ENCODE measurements at places on chromosomes 13 and 19.

DNA sequence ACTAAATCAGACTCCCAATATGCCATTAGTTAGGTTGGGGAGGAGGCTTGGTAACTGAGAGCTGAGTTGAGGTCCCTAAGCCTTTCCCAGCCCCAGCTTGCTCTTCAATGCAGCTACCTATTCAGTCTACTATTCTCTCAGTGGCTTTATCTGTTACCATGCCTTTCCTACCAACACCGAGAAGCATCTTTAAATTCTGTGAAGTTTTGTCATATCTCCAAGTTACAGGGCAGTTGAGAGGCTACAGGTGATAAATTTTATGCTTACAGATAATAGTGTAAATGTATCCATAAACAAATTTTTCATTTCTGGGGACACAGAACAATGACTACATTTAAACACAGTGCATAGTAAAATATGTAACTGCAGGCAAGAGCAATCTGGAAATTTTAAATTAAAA, 110.6 kb downstream of the ELF1 start:
- no peak for DNase-seq

DNA sequence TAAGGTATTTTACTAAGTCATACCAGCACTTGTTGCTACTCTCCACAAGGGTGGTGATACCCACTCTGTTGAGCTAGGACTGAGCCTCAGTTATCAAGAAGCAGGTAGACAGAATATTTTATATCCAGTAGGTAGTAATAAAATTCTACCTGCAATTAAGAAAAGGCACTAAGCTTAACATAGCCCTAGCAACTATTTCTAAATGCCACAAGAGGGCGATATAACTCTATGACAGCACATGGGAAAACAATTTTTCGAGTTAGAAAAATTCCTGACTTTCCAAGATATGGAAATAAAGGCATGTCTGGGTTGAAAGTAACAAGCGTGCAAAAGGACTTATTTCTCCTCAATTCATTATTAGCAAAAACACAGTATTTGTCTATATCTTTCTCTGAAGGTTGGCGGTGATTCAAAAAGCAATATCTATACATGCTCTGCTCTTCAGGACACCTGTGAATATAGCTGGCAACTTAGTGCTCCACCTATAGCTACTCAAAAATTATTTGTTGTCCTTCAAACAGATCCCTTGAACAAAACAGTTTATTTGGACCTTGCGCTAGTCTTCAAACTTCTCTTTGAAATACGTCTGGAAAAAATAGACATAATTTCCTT, 14.7 kb downstream of the CCDC169 start:
- no peak for DNase-seq

- DNase-seq, result no peak
Observed at GRCh38 chr19:14683439-14683838, 6.4 kb upstream of the ZNF333 start.

DNA sequence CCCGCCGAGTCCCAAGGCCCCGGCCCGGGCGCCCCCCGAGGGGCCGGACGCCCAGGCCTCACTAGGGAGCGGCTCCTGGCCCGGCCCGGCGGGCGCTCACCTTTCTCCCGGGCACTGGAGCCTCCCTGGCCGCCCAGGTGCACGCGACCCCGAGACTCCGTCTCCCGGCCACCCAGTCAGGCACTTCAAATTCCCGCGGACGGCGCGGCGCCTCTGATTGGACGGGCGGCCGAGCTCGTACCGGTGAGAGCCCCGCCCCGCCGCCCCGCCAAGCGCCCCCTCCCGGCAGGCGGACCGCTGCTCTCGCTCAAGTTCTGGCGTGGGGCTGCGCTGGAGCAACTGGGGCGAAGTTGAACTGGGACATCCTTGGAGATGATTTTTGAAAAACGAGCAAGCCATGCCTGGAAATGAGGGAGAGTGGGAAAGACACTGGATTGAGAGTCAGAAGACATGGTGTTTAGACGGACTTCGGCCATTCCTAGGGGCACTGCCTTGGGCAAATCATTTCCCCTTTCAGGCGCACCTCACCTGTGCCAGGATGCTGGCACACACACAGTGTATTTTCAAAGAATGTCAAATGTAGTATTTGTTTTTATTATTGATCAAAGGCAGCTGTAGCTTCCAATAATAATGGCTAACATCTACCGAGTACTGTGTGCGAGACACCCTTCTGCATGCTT, 485.3 kb downstream of the UQCRFS1 start:
- peak; percentile 27 for DNase-seq

GRCh38 chr19:5107432-5108122, 138.7 kb downstream of the KDM4B start:
- DNase-seq, result no peak

DNA sequence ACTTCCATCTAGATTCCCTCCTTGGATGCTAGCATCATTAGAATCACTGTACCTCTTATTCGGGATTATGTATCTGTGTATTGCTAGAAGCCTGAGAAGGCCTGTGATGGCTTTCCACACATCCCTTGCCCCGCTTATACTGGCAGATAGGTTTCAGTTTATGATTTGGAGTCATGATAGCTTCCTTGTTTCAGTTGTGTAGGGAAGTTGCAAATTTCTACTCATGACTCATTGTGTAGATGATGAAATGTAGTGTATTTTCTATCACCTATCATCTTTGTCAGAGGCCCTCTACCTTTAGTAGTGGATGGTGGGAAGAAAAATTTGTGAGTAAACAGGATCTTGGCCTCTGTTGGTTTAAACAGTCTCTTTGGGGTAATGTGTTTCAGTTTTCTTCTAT, 165.2 kb downstream of the GGACT start:
- no peak for DNase-seq

DNA sequence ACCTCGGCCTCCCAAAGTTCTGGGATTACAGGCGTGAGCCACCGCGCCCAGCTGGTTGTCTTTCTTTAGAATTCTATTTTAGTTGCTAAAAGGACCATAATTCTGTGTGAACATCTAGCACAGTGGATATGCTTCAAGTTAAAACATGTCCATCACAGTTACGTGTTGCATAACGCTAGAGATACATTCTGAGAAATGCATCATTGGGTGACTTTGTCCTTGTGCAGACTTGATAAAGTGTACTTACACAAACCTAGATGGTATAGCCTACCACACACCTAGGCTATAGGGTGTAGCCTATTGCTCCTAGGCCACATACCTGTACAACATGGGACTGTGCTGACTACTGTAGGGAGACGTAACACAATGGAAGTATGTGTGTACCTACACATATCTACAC, 35.4 kb downstream of the DOCK9 start:
- no peak for DNase-seq

DNA sequence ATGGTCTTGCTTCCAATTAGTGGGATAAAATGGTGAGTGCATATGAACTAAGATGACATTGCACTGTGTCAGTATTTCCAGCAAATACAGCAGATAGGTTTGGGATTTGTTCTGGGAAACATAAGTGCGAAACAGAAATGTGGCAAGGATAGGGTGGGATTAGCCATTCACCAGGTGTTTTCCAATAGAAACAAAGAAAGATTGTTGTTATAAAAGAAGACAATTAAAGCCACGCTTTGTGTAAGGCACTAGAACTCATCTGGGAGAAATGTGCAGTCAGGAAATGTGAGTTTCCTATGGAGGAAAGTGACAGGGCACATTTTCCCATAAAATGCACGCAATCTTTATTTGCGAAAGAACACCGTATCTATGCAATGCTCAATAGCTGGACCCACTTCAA, 1547.8 kb downstream of the EFNB2 start:
- DNase-seq, result no peak

- DNase-seq, result no peak
Observed at GRCh38 chr19:17725422-17726078, 6.3 kb downstream of the MAP1S start.

Measured in D721Med (cell line).